ENCODE measurements at places on chromosomes 11 and 22.

DNA sequence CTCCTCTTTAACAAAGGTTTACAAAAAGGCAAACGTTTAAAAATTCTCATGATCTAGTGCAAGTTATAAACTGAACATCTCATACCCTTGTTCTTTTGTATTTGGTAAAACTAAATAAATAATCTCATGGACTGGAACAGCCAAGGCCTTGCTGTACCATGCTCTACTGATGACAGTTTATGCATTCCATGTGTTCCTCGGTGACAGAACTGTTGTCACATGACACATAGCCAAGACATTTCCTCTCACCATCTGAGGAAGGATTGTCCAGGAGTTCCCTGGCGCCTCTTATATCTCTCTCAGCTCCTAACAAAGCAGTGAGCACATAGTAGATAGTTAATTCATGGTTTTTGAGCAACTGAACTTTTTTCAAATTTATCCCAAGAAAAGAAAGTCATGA, 12.6 kb downstream of the CCDC83 start:
- DNase-seq = no peak

DNA sequence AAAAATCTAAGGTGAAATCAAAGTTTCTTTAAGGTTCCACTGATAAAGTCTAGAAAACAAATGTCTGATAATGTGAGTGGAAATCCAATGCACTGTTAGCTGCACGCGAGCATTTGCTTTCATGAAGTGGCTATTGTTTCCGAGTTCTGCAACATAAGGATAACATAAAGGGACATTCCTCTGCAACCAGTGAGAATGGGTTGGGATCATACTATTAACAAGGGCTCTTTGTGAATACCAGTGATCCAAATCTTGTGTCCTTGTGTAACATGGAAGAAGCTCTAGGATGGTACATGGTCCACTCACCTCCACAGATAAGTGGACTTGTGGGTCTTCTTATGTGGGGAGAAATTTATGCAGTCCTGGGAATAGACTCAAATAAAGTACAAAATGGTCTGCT, 24.6 kb downstream of the APIP start:
- no peak for DNase-seq

DNA sequence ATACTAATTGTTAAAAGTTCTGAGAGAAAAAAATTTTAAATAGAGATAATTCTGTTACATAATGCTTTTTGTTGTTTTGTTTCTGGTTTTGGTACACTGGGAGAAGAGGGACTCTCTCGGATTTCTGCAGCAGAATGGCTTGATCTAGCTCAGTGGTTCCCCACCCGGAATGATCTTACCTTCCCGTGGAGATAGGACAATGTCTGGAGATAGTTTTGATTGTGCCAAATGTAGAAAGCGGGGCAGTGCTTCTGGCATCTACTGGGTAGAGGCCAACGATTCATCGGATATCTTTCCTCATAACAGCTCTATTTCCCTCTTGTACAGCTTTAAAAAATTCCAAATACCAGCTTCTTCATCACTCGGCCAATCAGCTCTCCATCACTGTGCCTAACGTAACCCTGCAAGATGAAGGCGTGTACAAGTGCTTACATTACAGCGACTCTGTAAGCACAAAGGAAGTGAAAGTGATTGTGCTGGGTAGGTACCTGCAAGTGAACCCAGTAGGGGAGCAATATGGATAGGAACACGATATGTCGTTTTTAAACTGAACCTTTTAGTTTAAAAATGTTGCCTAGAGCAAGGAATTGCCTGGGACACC, 13.2 kb downstream of the CRTAM start:
- no peak for DNase-seq

DNA sequence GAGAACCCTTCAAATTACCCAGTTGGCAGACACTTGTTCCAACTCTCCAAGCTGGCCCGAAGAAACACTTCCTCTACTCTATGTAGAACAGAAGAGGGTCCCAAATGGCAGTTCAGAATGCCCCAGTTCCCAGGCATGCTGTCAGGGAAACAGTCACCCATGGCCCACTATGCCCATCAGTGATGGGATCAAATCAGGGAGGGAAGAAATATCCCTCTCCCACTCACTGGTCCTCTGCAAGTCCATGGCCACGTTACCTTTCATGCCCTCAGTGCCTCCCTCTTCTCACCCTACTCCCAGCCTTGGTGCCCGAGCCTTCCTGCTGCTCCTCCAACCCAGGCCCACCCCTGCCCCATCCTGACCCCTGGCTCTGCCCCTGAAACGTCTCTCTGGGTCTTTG, 16.6 kb downstream of the APOL3 start:
- DNase-seq = no peak

- no peak for DNase-seq
Measured at GRCh38 chr22:22704156-22704946, 59.9 kb downstream of the GGTLC2 start.

DNA sequence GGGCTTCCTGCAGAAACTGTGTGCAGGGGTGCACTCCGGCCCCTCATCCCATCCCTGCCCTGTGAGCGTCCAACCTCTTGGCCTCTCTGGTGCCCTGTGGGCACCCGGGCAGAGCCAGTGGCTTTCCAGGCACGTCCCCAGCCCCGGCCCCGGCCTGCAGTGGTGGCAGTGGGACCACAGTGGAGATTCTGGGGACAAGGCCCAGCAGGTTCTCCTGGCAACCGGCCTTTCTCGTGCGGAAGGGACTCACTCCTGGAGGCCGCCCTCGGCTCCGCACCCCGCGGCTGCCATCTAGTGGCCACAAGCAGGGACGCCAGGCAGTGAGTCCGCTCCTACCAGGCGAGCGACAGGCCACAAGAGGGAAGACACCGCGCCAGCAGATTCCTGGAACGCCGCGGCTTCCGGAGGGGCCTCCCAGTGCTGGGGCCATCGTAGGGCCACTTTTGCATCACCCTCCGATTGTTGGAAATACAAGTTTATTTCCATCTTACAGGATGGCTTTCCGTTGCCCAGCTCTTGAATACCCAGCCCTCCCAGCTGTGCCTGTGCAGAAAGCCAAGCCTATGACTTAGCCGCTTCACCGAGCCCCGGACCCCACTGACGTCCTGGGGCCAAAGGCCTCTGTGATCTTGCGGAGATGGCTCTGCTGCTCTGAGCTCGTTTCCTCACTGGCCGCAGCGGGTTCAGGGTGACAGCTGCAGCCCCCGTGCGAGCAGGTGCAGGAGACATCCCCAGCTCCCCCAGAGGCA, 357.3 kb downstream of the CTTN start:
- DNase-seq = peak; percentile 61

DNA sequence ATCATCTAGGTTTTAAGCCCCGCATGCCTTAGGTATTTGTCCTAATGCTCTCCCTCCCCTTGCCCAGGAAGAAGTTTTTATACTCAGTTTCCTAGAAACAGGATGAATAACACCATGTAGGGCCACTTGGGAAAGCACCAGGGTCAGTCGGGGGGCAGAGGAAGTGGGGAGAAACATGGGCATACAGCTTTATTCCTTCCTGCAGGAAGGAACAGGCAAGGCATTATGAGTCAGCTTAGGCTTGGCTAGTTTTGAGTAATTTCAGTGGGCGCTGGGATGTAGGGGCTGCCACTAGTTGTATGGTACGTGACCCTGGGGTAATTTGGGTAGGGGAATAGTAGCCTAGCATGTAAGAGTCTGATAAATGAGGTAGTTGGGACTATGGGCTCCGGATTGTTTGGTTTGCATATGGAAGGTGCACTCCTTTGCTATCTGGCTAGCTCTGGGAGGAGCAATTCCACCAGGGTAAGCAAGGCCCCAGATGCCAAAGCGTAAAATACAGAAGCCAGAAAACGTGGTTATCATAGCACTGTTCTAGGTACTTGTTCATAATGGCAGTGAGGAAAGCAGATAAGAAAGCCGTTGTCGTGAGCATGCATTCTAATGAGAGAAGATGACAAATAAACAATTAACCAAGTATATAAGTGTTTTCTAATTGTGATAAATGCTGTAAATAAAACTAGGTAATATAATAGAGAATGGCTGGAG, 24.8 kb downstream of the ACER3 start:
- no peak for DNase-seq

DNA sequence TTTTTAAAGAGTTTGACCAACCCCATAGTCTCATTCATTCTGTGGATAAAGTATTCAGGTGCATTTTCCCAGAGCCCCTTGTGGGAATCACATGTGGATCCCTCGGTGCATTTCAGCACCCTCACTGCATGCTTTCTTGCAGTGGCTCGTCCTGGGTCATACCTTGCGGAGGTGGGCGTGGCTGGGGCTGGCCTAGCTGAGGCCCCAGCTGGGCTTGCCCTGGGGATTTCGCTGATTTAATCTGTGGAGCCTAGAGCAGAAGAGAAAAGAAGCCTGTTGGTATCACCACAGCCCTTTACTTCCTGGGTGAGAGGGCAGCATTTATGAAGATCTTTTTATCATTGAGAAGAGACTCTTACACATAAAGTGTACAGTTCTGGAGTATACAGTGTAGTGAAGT, 53.1 kb downstream of the FBXO7 start:
- DNase-seq = no peak

DNA sequence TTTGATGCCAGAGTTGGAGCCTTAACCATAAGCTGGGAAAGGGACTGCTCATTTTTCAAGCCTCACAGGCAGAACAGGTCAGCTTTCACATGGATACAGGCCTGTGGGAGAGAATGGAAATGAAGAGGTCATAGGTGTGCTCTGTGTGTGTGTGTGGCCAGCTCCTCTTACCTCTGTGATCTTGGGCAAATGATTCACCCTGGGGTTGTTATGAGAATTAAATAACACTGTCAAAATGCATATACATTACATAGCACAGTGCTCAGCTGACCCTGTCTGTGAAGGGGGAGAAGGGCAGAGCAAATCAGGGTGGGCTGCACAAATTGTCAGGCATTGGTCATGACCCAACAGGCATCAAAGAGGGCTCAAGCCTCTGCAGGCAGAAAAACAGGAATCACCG, 372.5 kb downstream of the TENM4 start:
- no peak for DNase-seq

DNA sequence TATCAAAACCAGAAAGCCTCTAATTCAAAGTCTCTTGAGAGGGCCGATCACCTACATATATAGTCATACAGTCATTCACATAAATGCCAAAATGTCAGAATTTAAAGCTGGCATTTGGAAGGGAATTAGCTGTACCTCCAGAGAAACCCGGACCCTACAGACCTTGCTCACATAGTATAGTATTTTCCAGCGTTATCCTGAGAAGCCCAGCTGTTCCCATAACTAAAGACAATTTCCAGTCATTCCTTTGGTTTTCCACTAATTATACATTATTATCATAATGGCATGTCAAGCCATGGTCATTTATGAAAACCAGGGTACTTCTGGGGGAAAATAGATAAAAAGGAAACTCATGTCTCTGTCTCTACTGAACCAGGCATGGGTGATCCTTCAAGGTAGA, 53.6 kb downstream of the FZD4 start:
- DNase-seq = no peak

- no peak for DNase-seq
Measured at GRCh38 chr11:13440100-13440855, 22.7 kb downstream of the BTBD10 start.

- DNase-seq = no peak
Measured at GRCh38 chr11:86641537-86642261, 30.7 kb downstream of the ME3 start.

- peak; percentile 20 for DNase-seq
Measured at GRCh38 chr22:40635940-40636379, 559 bp downstream of the MRTFA start.

- DNase-seq = peak; percentile 94
Measured at GRCh38 chr11:64923944-64924909, at the start of gene PPP2R5B. PPP2R5B (plus strand) TSS chr11:64924689; CDS start chr11:64925735, 1,046 bp downstream.

DNA sequence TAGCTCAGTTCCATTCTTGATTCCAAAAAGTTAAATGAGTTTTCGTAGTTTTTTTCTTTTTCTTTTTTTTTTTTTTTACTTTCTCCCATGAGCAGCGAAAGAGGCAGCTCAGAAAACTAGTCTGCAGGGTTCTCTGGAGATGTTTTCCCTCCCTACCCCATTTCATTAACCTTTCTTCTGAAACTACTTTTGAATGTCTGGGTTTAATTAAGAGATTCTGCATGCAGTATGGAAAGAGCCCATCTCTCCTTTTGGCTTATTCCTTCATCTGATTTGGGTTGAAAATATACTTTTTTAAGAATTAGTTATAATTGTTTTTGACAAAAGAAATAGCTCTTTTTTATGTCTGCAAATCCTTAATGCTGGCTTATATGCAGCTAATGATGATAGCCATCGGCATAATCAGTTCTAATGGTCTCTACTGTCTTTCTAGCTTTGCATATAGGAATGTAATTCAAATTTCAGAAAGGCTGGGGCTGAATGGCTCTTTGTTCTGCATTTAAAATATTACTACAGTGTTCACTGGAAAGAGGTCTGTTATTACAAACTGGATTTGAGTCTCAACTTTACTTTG, 265.3 kb downstream of the FAT3 start:
- no peak for DNase-seq

DNA sequence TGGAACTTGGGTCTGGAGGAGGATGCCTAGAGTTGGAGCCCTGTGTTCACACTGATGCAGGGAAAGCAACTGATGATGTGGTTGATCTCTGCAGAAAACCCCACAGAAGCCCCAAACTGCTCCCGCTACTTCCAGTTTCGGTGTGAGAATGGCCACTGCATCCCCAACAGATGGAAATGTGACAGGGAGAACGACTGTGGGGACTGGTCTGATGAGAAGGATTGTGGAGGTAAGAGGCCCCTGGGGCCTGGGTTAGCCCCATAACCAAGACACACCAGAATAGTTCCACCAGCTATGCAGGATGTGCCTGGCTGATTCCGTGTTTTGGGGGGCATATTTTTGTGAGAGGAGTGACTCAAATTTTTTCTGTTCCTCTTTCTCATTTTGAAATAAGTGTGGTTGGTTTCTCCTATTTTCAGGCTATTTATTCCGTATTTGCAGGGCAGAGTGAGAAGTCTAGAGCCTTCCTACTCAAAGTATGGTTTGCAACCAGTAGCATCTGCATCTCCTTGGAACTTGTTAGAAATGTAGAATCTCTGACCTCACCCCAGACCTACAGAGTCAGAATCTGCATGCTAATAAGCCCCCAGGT, 137.3 kb upstream of the SORL1-AS1 start:
- DNase-seq = no peak

DNA sequence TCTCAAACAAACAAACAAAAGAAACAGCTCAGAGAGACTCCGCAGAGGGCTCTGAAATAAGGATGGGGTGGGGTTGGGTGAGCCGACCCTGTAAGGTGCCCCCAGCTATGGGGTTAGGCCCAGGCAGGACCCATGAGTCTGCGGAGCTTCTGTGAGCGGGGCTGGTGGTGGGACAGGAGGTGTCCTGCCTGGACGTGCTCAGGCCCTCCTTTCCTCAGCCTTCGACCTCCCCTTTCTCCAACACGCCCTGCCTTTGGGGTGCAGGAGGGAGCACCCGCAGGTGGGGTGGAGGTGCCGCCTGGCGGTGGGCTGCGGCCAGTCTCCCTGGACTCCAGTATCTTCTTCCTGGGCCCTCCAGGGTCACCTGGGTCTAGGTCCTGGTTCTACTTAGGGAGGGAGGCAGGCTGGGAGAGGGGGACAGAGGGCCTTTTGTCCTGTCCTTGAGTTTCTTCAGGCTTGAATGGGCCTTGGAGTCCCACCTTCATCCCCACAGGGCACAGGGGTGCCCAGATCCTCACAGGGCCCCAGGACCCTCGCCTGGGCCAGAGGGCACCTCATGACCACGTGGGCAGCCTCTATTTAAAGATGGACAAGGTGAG, 12.3 kb downstream of the PRR33 start:
- DNase-seq = no peak
